Activated CD4-positive, alpha-beta T cell treated with anti-CD3 and anti-CD28 coated beads for 1 hour (primary cell): ENCODE measurements at places on chromosomes 7 and 10.

GRCh38 chr7:157800281-157800680 is 463.5 kb downstream of the DNAJB6 start:
- no peak for DNase-seq

- DNase-seq = no peak
These were observed 525.2 kb downstream of the GLRX3 start for GRCh38 chr10:130661419-130661818.

DNA sequence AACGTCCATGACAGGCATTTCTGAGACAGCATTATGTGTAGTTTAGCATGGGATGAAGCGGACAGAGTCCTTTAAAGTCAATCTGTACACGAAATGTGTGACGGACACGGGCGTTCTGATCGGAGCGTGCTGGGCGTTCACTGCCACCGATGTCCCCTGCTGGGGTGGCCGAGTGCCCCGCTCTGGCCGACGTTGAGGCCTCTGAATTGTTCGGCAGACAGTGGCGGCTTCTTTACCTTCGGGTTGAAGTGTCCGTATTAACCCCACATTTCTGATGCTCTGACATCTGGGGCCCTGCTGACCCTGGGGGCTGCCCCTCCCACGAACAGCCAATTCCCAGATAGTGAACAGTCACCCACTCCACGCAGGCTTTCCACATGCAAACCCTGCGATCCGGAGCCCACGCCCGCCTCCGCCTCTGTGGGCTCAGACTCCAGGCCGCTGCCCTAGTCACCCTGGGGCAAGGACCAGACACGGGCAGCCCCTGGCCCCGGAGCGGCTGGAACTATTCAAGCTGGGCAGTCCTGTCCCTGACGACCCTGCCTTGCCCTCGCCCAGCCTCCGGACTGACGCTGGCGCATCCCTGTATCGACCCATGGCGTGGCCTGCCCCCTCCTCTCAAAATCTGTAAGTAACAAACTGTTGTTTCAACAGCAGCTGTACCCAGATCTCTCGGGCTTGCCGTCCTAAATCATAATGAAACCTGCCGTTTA is 445.7 kb downstream of the PTPRN2 start:
- DNase-seq = no peak

GRCh38 chr7:1611708-1612241 is 41.9 kb upstream of the PSMG3 start:
- no peak for DNase-seq

GRCh38 chr7:1882451-1882850 is 212.4 kb downstream of the ELFN1 start:
- DNase-seq = no peak

- DNase-seq = no peak
These were observed 80.5 kb downstream of the ABCA13 start for GRCh38 chr7:48251766-48252165.

- no peak for DNase-seq
These were observed 119.8 kb upstream of the LANCL2 start for GRCh38 chr7:55245271-55245723.

DNA sequence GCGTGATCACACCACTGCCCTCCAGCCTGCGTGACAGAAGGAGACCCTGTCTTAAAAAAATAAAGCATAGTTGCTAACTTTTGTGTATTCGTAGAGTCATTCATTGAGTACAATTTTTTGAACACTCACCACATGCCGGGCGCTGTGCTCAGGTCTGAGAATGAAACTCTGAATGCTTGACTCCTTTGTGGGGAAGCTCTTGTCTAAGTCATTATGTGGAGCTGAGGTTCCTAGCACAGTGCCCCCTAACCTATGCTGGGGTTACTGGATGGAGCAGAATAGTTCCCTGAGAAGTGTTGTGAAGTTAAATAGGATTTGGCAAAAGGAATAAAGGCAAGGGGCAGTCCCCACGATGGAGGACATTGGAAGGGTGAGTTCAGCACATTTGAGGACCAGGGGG is 123.3 kb downstream of the CELF2 start:
- no peak for DNase-seq

DNA sequence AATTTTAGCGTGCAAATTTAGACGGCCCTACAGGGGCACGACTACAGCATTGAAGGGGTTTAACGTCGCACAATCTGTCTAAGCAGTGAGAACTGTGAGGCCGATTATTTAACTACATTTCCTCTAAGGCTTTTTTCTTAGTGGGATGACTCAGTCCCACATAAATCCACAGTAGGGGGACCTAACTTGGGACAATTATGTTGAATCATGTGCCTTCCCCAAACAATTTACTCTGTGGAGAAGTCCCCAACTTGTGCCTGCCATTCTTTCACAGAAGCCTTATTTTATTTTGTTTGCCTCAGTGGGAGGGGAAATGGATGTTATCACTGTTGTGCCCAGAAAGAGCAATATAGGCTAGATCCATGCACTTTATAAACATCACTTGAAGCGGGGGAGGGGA is 80.3 kb upstream of the CDCA7L start:
- no peak for DNase-seq

DNA sequence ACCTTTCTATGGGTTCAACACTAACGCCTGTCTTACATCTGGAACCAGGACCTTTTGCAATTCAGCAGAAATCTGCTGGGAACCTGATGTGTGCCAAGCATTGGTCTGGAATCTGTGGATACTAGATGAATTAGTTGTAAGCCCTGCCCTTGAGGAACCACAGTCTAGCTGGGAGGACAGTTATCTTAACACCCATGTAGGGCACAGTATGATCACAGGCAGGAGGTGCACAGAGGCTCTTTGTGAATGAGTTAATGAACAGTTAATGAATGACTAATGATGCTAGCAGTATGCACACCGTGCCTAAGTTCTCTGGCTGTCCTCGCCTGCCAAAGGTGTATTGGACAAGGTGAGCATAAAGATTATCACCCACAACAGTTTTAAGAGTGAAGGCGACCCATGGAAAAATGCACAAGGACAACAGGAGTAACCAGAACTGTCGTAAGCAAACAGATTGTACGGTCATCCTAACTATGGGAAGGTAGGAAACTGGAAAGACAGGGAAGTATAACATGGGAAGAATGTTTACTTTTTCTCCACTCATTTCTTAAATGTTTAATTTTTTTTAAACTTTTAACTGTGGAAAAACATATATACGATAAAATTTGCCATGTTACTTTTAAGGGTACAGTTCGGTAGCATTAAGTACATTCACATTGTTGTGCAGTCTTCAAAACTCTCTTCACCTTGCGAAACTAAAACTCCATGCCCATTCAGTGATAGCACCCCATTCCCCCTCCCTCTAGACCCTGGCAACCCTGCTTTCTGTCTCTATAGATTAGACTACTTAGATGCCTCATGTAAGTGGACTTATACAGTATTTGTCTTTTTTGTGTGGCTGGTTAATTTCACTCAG is 139.9 kb downstream of the CXCL12 start:
- no peak for DNase-seq

GRCh38 chr7:7276161-7276560 is 93.8 kb downstream of the C1GALT1 start:
- DNase-seq = no peak

- DNase-seq = no peak
These were observed 402.6 kb downstream of the SORCS1 start for GRCh38 chr10:106761906-106762305.

- no peak for DNase-seq
These were observed 827 bp upstream of the FASTK start for GRCh38 chr7:151081170-151082101.

DNA sequence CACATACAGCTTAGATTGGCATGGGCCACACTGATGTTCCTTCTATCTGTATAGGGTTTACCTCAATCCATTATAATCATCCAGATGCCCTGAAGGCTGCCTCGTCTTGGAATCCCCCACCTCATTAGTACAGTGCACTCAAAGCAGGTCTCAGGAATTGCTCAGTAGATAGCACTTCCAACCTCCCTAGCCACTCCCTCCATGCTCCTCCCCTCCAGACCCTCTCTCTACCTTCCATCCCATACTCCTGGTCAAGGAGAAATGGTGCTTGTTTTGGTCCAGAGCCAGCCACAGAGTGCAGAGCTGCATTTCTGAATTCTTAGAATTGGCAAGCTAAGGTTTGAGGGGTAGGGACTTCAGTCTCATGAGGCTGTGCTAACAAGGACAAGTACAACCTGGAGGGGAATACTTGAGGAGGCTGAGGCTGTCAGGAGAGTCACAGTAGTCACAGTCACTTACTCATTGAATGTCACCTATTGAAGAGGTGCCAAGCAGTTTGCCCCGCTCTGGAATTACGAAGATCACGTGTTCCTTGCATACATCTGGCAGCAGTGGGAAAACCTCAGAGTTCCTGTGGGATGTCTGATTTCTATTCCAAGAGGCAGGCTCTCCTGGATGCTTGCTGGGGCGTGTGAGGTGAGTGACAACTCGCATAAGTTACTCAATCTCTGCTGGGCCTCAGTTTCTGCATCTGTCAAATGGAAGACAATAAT is 60.7 kb upstream of the ZNF746 start:
- no peak for DNase-seq

DNA sequence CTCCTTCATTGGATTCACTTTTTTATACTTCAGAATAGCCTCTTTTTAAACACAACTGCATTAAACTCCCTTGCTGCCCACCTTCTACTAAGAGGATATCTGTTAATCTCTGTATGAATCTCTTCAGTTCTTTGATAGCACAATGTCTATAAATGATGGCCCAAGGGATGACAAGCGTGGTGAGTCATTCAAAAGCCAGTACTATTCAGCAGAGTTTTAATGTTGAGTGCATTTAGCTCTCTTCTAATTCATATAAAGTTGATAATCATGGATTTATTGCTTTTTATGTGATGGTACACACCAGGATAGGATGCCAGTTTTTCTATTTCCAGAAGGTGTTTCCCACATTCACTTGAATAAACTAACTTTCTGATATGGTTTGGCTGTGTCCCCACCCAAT is 57.4 kb upstream of the HECTD2 start:
- DNase-seq = no peak

DNA sequence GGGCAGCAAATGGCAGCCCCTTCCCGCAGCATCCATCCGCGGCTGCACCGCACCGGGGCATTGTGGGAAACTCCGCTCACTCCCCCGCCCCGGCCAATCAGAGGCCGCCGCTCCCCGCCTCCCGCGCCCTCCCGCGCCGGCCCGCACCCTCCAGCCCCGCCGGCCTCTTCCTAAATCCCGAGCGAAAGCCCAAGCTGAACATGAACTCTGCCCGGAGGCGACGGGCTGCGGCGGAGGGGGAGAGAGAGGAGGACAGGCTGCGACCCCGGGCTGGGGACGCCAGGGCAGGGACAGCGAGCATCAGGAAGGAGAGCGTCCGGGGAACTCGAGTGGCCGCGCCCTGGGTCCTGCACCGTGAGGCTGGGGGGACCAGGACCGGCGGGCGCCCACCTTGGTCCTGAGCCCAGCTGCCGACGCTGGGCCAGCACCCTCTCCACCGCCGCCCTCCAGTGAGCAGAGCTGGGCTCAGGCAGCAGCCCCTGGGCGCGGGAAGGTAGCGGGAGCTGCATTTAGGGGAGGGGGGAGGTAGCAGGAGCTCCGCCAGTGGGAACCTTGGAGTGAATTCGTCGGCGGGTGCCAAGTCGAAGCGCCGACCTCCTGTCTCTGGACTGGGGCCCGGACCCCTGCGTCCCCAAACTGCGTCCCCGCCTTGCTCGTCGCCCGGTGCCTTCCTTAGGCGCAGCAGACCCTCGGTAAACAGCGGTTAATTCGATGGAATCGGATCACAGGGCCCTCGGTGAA is at the start of gene DGKI:
TSS of gene DGKI (minus strand) at position 148 of the 741 bp plus-strand sequence.
- no peak for DNase-seq

DNA sequence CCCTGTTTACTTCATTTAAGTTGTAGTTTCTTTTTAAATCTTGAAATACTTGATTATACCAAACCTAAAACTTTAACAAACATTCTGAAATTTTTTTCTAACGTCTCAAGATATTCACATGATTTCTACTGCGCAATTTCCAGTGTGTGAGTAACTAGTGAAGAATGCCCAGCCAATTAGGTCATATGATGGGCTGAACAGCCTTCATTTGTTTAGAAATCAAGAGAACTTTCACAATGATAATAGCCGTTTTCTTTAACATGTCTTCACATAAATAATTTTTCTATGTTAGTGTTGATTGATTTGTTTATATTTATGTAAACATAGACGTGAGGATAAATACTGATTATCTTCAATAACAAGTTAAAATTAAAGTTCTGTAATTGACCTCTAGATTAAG is 21.8 kb downstream of the STAM start:
- no peak for DNase-seq

DNA sequence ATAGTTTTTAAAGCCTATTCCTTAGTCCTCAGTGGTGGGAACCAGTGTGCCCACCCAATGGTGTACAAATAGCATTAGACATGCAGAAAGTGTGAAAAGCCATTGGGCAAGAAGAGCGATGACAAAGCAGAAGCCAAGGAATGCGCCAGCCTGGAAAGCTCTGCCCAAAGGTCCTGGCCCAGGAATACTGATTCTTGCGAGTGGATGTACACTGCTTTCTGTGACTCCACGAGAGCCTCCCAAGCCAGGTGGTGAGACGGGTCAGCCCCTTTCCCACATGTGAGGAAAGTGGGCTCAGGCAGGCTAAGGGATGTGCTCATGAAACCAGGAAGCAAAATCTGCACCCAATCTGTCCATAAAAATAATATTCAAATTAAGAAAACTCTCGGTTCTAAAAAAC is 106.6 kb downstream of the ADCY1 start:
- no peak for DNase-seq

DNA sequence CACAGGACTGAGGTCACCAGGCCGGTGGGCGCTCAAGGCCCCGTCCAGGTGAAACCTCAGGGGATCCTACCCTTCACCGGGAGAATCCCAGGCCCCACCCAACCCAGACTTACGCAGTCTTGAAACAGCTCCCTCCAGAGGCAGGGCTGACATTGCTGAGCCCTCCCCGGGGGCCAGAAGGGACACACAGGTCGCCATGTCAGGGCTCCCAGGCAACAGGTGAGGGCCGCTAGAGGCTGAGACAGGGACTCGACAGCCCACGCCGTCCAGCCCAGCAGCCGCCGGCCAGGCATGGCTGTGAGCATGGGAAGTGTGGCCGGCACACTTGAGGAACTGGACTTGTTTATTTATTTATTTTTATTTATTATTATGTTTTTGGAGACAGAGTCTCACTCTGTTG is 10.3 kb downstream of the MICALL2 start:
- no peak for DNase-seq
